ENCODE measurements at places on chromosomes 5 and 9. TPM values are rescaled to one million over a fixed set of nuclear protein-coding genes. Genes with fewer than 3 reads are reported as not detected.

GRCh38 chr9:106531491-106531890, 331.5 kb upstream of the ZNF462 start:
- DNase-seq: no peak

GRCh38 chr9:26262421-26263107, 584.3 kb upstream of the TUSC1 start:
- DNase-seq: no peak

DNA sequence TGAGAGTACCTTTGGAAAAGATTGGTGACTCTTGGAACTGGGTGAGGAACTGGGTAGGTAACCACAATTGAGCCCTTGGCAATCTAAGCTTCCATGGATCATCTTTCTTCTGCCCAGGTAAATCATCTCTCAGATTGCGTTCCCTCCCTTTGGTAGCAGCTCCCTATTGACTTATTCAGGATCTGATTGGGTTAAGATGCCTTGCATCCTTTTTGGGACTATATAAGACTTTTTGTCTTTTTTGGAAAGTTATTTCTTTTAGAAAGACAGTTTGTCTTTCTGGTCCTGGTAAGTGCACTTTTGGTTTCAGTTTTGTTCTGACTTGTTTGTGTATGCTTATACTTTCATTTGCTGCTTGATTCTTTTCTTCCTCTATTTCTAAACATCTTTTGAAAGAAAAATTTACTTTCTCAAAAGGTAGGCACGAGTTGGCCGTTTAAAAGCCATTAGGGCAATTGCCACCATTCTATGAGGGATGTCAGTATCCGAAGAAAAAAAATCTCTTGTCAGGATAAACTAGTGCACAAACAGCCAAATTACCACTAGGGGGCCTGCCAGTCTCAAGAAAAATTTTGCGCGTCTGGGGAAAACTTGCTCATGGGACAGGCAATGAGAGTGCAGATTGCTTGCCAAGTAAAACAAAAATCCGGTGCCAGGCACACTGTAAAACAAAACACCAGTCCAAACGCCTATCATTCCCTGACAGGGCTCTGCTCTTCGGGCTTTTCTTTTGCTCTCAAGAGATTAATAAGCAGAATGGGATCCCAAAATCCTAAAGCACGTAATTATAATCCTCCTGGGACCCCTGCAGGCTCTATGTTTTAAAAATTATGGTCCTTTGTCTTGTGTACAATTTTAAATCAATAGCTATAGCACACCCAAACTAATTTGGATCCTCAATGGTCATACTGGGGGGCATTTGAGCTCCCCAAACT, 12.8 kb downstream of the OR1J1 start:
- peak; percentile 67 for DNase-seq

TCF7 gene
- 2.4 TPM for total RNA-seq

GRCh38 chr5:34676416-34676815, 20.3 kb downstream of the RAI14 start:
- no peak for DNase-seq

DNA sequence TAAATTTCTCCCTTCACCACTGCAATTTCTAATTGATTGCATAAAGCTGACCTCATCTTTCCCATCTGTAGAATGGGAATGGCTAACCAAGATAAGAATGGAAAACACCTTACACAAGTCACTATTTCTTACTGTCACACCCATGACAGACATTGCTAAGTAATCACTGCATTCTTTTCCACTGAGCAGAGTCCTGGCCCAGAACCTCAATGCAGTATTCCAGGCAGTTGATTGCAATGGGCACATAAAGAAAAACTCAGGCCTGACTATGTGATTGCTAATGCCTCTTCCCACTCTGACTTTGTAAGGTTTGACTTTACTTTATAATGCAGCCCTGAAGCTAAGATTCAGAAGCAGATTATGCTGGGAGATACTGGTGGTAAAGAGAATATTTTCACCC, 29.3 kb downstream of the TRIM32 start:
- no peak for DNase-seq

DNA sequence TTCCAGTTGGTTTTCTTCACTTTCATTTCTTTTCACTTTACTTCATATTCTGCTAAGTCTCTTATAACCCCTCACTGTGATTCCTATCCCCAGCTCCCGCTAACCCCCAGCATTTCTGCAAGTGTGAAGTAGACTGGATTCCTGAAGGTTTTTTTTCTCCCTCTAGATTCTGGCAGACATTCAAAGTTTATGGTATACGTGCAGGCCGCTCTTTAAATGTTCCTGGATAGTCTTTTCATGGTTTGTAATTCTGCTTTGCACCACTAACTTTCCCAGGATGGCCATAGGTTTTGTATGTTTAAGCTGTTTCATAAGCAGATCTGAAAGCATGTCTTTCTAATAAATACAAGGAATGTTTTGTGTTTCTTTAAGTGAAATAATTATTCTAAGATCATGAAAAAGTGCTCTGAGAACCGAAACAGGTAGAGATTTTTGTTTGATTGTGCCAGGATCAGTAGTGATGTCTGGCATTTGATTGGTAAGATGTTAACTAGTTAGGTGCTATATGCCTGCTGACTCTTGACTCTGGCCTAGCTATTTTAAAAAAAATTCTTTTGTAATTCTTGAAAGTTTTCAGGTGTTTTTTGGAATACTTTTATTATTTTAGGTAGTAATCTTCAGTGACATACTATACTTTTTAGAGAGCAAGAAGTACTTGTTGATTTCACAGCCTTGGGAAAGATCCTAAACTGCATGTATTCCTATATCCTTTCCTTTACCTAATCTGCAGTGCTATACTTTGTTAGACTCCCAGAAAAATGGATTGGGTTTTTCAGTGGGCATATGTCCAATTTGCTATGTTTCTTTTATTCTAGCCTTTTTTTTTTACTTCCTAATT, 29.7 kb downstream of the CNOT6 start:
- no peak for DNase-seq

DNA sequence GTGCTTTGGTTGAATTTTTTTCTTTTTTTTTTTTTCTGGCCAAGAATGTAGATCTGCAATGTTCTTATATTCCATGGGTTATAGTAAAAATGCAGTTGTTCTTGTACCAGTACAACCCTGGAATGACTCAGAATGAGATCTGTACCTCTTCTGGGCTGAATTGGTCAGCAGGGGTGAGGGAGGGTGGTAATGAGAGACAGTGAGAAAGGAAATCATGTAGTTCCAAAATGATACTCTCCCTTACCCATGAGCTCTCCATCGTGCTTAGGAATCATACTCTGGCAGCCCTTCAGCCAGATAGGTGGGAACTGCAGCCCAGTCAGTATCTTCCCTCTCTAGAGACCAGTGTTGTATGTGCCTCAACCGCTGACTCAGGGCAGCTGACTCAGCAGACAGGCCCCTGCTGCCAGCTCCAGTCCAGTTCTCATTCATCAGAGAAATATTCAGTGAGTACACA, 2.1 kb upstream of the GLIS3 start:
- DNase-seq: peak; percentile 74

GRCh38 chr5:68544091-68544647, 328.6 kb downstream of the PIK3R1 start:
- no peak for DNase-seq

CSF2 gene
- total RNA-seq: not detected

GRCh38 chr5:9188131-9188530, 357.7 kb downstream of the SEMA5A start:
- no peak for DNase-seq

DNA sequence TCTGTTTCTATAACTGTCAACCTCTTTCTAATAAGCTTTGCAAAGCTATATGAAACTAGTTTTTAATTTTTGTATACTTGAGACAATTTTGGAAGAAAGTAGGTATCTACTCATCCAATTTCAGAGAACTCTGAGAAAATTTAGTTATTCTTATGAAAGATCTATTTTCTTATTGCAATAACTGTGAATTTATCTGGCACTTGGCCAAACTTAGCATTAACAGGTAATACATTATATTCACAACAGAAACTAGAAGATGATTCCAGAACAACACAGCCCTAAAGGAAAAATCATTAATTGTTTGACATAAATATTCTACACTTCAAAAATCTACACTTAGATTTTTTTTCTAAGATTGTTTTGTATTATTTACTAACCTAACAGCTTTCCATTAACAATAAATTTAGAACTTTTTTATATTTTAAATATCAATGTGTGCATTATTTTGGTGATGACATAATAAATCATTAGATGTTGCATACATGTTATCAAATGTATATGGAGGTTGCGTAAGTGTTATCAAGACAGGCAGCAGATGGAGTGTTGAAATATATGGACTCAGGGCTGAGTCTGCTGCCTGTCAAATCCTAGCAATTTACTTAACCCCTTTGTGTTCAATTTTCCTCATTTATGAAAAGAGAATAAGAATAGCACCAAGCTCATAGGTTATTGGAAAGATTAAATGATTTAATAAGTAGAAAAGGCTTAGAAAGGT, 141.8 kb downstream of the MUSK start:
- no peak for DNase-seq

SCGB3A2 gene
- total RNA-seq: not detected

- no peak for DNase-seq
Measured at GRCh38 chr9:121050128-121050988, at the start of gene C5. Gene C5, minus strand, starts transcription at chr9:121050275. Its CDS starts 29 bp downstream, at chr9:121050246.

GRCh38 chr5:27026801-27027200, 11.6 kb downstream of the CDH9 start:
- DNase-seq: no peak

IFNA13 gene
- total RNA-seq: not detected

DNA sequence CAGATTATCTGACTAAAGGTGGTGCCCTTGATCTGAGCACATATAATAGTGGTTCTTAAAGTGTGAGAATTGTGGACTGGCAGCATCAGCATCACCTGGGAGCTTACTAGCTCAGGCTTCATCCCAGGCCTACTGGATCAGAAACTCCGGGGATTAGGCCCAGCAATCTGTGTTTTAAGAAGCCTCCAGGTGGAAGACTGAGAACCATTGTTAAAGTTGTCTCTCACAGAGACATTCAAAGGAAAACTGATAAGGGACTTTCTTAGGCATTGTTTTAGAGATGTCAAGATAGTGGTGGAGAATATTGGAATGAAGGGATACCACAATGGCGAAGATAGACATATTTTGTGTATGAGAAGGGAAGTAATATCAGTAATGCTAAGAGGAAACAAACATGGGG, 59.5 kb downstream of the STX17 start:
- no peak for DNase-seq

GRCh38 chr9:83242066-83242465, 179.1 kb upstream of the RASEF start:
- DNase-seq: no peak

GRCh38 chr9:24059651-24060050, 233.6 kb upstream of the ELAVL2 start:
- no peak for DNase-seq

GRCh38 chr5:134139377-134139851, 24.9 kb downstream of the TCF7 start:
- DNase-seq: peak; percentile 20

DMGDH gene
- 3.0 TPM for total RNA-seq
